Activated naive CD4-positive, alpha-beta T cell (primary cell): ENCODE measurements at places on chromosomes 2 and 18.
A peak's percentile ranks its signal among the peaks of the same experiment; 100 is the strongest.

DNA sequence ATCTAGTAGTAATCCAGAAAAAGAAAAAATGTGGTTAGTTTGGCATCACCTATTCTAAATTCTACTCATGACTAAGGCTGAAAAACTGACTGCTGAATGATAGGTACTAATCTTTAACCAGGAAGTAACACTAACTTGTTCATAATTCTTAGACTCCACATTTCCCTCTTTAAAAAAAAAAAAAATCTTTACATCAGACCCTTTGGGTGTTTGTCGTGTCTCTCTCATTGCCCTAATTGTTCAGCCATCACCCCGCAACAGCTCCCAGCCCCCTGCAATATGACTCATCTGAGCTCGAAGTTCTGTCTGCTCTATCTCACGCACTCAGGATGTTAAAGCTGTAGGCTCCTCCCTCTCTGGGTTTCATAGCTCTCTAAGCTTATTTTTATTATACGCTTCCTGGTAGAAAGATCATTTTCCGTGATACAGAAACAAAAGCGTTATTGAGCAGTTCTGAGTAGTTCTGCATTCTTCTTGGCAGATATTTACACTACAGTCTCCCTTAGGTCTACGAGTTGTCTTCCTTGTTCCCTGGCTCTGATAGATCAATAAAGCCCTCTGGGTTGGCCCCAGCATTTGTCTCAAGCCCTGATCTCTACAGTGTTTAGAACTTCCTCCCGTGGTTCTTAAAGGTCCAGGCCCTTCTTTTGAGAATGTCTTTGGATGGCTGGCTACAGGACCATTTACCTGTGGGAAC, 95.6 kb downstream of the TNFRSF11A start:
- DNase-seq, result peak; percentile 38

DNA sequence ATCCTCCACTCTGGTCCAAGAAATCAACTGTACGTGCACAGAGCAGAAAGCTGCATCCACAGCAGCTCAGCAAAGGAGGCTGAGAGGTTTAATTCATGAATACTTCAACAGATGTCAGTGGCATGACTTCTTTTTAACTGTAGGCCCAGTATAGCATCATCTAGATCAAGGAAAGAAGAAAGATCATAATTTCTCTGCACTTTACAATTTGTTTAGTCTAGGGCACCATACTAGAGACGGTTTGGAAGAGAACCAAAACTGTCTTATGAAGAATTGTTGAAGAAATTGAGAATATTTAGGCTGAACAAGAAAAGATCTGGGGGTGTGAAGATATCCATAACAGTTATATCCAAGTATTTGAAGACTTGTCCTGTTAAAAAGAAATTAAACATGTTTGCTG, 30.5 kb upstream of the MAP3K20 start:
- no peak for DNase-seq

GRCh38 chr2:824954-825353, 125.7 kb upstream of the SNTG2 start:
- no peak for DNase-seq

GRCh38 chr2:136059036-136059472, 58.9 kb downstream of the CXCR4 start:
- DNase-seq, result no peak

- DNase-seq, result no peak
These were observed 65.3 kb downstream of the REEP1 start for GRCh38 chr2:86272111-86272510.

DNA sequence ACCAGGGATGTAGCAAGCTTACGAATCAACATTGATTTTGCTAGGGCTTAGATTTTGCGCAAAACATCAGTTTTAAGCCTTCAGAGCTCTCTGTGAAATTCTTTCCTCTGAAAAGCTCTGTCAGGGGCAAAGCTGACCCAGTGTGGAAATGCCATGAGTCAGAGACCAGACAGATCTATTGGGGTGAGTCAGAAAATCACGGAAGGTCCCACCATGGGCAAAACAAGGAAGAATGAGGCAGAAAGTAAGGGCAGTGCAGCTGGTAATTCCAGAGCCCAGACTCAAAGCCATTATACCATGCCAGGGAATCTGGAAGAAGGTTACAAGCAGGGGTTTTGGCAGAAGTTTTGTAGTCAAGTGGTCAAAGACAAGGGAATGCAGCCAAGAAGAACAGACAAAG, 256.6 kb upstream of the CTAGE1 start:
- DNase-seq, result no peak

GRCh38 chr2:199829628-199830027, 21.4 kb downstream of the FTCDNL1 start:
- no peak for DNase-seq

DNA sequence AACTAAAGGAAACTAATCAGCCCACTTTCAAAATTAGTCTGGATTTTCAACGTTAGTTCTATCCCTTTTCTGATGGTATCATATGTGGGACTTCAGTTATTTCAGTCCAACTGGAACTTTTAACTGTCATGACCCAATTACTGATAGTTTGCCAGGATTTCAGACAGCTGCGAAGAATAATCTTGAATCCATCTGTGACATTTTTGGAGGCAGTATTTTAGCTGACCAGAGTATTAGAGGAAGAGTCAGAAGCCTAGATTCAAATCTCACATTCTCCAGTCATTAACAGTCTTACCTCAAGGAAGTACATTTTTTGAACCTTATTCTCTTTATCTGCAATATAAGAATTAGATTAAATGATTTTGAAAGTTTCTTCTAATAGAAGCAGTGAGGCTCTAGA, 81.3 kb downstream of the PTRHD1 start:
- DNase-seq, result no peak

- no peak for DNase-seq
These were observed 181.8 kb downstream of the AGPS start for GRCh38 chr2:177574356-177574755.

GRCh38 chr18:944440-944839, 39.8 kb downstream of the ADCYAP1 start:
- DNase-seq, result no peak

- no peak for DNase-seq
These were observed 3.7 kb downstream of the MALT1 start for GRCh38 chr18:58674863-58675472.

GRCh38 chr2:106159866-106160785, 34.0 kb downstream of the UXS1 start:
- DNase-seq, result no peak

DNA sequence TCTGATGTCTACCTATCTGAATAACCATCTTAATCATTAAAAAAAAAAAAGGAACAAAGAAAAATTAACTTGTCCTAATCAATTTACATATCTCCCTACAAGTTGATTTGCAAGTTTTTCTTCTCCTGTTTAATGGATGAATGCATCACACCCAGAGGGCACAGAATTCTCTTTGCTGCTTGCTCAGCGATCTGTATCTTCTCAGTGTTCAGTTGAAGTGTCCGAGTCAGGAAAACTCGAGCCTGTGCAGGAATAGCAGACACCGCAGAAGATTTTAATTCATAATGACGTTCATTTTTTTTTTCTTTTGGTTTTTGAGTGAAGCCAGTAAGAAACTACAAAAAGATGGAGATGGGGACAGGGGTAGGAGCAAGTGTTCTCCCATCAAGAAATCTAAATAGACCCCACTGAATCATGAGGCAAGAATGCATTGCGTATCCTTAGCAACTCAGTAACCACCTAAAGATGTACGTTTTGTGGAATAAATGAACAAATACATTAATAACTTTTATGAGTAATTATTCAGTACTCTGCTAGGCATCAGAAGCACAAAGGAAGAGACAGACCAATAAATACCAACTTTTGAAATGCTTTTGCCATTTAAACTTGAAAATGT, 675.5 kb downstream of the LRP1B start:
- DNase-seq, result no peak

- no peak for DNase-seq
These were observed 3.3 kb upstream of the WNT6 start for GRCh38 chr2:218856167-218856895.

- DNase-seq, result no peak
These were observed 148.9 kb downstream of the EN1 start for GRCh38 chr2:118698564-118698963.

- no peak for DNase-seq
These were observed 121.7 kb upstream of the GLI2 start for GRCh38 chr2:120613742-120614571.

GRCh38 chr2:54233832-54234649, 22.0 kb downstream of the TSPYL6 start:
- no peak for DNase-seq

DNA sequence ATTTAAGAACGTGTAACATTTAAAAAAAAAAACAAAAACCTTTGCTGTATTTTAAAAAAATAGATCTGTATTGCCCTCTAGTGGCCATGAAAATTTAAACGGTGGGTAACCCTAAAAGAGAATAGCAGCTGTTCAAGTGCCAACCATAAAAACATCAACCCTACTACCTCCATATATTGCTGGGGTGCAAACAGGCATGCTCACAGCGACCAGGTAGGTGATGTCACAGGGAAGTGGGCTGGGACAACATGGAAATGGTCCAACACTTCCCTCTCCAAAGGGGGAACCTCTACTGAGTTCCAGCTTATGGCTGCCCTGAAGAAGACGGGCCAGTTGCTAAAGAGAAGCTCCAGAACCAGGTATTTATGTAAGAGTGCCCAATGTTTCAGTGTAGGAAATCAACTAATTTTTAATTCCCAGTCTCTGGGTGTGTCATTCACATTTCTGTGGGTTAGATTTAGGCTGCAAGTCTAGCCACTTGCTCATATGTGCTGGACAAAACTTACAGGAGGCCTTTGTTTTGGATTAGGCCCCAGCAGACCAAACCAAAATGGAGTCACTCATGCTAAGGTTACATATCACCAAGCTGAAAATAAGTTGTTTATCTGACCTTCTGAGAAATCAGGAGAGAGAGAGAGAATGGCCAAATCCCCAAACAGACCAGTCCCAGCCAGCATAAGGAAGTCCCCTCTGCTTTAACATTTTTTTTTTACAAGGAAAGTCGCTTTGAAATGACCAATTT, 54.5 kb downstream of the SKA1 start:
- DNase-seq, result no peak

GRCh38 chr2:124027182-124027581, 2.1 kb downstream of the CNTNAP5 start:
- no peak for DNase-seq

DNA sequence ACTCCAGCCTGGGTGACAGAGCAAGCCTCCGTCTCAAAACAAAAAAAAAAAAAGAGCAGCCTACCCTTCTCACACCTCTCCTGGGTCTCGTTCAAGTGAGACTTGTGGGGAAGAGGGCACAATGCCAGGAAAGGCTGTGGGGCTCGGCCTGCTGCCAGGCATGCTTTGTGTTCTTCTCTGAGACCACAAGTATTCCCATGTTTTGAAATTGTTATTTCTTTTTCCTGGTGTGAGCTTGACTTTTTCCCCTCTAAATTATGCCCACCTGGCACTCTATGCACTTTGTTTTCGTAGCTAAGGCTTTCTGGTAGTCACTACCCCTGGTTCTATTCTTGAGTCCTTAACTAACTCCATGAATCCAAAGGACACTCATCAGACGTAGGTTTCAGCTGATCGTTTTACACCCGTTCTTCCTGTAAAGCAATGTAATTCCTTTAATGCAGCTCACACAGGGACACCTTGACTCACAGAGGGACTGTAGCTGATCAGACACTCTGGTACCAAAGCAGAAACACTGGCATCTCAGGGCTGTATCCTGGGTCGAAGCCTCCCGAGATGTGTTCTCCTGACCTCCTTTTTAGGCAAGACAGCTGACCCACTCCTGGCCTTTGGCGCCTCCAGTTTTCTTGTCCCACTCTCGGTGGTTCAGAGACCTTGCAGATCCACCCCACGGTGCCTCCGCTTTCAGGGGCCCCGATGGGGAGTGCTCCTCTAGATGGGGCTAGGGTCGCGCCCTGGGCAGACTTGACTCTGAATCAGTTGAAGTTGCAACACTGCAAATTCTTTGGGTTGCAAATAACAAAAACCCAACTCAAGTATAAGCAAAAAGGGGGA, 193.3 kb upstream of the AGAP1 start:
- DNase-seq, result no peak

GRCh38 chr18:76405280-76405679, 89.8 kb downstream of the ZNF516 start:
- no peak for DNase-seq

DNA sequence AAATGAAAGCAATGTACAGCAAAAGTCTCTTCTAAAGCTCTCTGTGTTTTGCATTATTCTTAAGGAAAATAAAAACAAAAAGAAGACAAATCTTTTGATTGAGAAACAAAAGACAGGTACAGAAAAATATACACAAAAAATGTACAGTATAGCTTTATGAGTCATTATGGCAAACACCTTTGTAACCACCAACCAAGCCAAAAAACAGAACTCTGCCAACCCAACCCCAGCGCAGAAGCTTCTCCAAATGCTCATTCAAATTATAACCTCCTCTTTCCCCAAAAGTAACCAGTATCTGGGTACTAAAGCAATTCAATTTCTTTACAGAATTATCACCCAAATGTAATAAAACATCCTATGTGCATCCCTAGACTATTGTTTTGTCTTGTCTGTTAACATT, 255.9 kb upstream of the STON1 start:
- no peak for DNase-seq

DNA sequence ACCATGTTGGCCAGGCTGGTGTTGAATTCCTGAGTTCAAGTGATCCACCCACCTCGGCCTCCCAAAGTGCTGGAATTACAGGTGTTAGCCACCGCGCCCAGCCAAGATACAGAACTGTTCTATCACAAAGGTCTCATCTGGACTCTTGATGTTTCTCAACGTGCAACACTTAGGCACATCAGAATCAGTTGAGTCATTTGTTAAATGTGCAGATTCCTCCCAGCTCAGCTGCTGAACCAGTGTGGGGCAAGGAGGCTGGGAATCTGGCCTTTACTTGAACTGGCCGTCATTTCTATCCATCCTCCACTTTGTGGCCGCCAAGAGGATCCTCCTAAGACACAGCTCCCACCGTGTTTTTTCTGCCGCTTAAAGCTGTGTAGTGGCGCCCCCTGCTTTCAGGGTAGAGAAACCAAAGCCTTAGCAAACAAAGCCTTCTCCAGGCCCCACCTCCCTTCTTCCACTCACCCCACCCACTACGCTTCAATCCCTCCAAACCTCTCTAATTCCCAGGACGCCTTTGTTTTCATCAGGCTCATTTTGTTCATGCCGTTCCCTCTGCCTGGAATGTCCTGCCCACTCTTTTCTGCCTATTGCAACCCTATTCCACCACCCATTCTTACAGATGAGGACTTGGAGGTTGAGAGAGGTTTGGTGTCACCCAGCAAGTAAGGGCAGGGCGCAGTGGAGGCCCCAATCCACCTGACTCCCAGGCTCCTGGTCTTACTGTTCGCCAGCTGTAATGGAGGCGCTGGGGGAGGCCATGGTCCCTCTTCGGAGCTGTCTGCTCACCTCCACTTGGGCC, 776 bp upstream of the SPEG start:
- DNase-seq, result no peak
